ENCODE measurements at places on chromosomes 2 and 18.

GRCh38 chr2:109715313-109715805 is 78.7 kb upstream of the RGPD5 start:
- DNase-seq = no peak

DNA sequence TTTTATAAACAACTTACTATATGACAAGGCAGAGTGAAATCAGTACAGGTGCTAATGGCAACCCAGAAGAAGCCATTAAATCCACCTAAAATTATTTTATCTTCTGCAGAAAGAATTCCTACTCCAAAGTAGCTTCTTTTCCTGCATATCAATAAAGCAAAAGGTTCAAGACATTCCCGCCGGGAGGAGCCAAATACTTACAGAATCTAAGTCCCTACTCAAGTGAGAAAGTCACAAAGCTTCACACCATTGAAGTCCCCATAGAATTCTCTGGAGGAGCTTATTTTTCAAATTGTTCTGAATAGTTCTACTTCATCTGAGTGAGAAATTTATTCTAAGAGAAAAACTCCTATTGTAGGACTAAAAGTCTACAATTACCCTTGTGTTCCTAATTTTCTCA is 233.7 kb upstream of the HNRNPA3 start:
- DNase-seq = peak; percentile 23

- DNase-seq = no peak
These were observed 158.0 kb upstream of the MMADHC start for GRCh38 chr2:149745396-149746230.

DNA sequence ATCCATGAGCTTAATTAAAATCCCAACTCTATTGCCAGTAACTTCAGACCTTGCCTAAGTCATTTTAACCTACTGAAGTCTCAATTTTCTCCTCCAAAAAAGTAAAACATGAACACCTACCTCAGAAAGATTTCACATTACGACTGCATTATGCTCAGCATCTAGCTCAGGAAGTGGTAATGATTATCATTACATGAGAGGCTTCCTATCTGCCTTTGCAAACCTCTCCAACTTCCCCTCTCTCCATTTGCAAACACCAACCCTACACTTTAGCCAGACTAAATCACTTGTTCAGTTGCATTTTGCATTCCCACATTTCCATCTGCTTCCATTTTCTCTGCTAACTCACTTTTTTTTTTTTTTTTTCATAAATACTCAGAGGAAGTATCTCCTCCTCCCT is 6.8 kb downstream of the SLC38A11 start:
- no peak for DNase-seq

- DNase-seq = no peak
These were observed 104.7 kb upstream of the NOSTRIN start for GRCh38 chr2:168697668-168698121.

All from HCEC 1CT (cell line).